Spleen (tissue), 13 donors: ENCODE measurements at places on chromosomes 2 and 18.

DNA sequence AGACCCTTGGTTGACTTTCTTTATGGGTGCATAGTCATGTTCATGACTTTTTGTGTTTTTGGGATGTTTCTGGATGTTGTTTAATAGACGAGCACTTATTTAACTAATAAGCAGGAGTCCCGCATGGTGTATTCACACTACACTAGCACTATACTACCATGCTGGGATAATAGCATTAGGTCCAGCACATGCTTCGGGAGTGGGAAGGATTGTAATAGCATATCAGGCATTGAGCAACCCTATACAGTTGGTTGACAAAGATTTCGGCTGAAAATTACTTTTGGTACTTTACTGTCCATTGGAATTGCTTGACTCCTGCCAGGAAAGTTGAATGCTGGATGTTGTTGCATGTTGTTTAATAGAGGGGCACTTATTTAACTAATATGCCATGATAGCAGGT is 2.8 kb downstream of the SH3RF3 start:
- H3K27me3 ChIP-seq = no peaks in the 10 kb centered on the region
- H3K4me3 ChIP-seq = no peak overlapping the region
- no peaks in the 10 kb centered on the region for H3K36me3 ChIP-seq
- no peak overlapping the region for H3K27ac ChIP-seq

DNA sequence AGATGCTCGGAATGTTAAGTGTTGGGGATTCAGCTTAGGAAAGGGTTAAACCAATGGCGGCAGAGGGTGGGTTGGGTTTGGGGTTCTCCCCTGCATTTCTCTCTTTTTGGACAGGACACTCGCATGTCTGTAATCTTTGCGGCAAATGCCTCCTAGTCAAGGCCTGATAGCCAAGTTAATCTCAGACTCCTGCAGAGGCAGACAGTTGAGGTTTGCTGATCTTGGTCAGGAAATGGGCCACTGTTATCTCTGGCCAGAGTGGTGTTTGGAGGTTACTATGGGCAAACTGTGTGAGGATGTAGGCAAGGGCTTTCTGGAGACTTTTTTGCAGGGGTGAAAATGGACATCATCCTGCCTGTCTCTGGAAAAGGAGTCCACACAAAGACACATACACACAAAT is 188.8 kb downstream of the SETBP1 start:
- no peaks in the 10 kb centered on the region for H3K36me3 ChIP-seq
- H3K4me1 ChIP-seq = no peaks in the 10 kb centered on the region
- no peak for DNase-seq
- H3K4me3 ChIP-seq = no peak overlapping the region
- no peaks in the 10 kb centered on the region for H3K27me3 ChIP-seq

- H3K4me3 ChIP-seq = no peak overlapping the region
- H3K27ac ChIP-seq = no peak overlapping the region
- H3K27me3 ChIP-seq = no peaks in the 10 kb centered on the region
- H3K36me3 ChIP-seq = no peaks in the 10 kb centered on the region
Measured at GRCh38 chr2:192029089-192029488, 165.6 kb downstream of the TMEFF2 start.

DNA sequence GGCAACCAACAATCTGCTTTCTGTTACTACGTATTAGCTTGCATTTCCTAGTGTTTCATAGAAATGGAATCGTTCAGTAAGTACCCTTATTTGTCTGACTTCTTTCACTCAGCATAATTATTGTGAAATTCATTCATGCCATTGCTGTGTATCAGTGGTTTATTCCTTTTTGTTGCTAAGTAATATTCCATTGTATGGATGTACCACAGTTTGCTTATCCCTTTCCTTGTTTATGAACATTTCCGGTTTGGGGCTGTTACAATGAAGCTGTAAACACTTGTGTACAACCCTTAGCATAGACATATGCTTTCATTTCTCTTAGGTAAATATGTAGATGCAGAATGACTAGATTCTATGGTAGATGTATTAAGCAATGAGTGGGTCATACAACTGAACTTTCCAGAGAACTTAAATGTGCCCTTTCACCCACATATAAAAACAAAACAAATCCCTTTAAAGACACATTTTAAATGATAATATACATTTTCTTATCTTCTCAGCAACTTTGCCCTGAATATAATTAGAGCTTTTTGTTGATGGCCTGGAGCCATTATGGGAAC is 21.9 kb downstream of the FER1L5 start:
- H3K36me3 ChIP-seq = no peaks in the 10 kb centered on the region
- no peak overlapping the region for H3K27ac ChIP-seq
- no peaks in the 10 kb centered on the region for H3K27me3 ChIP-seq
- no peaks in the 10 kb centered on the region for H3K4me1 ChIP-seq

DNA sequence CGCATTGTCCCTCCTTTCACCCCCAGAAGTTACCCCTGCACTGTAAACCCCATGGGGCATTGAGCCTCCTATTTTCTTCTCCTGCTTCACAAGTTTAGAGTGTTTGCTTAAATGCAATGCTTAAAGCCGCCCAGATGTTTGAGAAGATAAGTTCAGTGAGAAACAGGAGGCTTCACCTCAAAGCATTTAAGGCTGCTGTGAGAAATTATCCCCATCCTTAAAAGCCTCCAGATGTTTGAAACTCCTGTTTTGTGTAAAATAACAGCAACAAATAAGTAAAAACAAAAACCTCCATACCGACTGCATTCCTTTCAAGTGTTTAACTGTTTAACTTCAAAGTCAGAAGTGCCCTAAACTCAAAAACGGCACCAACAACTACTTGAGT is 81.8 kb downstream of the RTP5 start:
- H3K27me3 ChIP-seq = no peaks in the 10 kb centered on the region
- DNase-seq = no peak
- H3K36me3 ChIP-seq = no peaks in the 10 kb centered on the region
- H3K27ac ChIP-seq = no peak overlapping the region
- H3K4me3 ChIP-seq = no peak overlapping the region

- H3K4me3 ChIP-seq = no peak overlapping the region
- DNase-seq = no peak
- no peaks in the 10 kb centered on the region for H3K36me3 ChIP-seq
- no peaks in the 10 kb centered on the region for H3K27me3 ChIP-seq
- H3K27ac ChIP-seq = no peak overlapping the region
Measured at GRCh38 chr2:121489284-121489683, 41.4 kb upstream of the RNU4ATAC start.

- H3K4me3 ChIP-seq = no peak overlapping the region
- no peak overlapping the region for H3K27ac ChIP-seq
- no peaks in the 10 kb centered on the region for H3K4me1 ChIP-seq
- no peak for DNase-seq
Measured at GRCh38 chr18:731185-731584, 18.8 kb upstream of the ENOSF1 start.

DNA sequence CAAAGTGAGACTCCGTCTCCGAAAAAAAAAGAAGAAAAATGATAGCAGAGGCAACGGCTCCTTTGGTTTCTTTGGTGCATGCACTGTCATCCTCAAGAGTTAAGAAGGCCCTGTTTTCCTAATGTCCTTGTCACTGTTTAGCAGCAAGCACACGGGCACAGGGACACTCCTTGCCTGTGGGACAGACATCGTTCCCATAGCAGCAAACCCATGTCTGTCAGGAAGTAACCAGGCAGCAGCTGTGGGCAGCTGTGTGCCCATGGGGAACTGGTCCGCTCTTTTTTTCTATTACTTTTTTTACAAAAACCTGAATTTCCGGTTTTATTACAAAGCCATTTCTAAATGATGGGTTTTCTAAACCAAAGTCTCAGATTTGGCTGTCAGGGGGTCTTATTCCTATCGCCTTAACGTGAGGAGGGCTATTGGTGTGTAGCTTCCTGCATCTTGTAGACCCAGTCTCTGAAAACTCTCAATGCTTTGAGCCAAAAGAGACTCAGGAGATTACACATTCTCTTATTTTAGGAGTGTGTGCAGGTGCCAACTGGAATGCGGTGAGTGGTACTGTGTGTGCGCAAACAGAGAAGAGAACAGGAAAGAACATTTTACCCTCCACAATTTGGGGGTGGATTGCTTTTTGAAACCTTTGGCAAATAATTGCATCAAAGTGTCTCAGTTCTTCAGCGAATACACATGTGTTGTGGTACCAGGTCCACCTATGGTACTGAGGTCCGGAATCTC is 109.6 kb downstream of the COLEC12 start:
- no peak for DNase-seq
- H3K27ac ChIP-seq = no peak overlapping the region
- H3K4me1 ChIP-seq = no peaks in the 10 kb centered on the region
- no peaks in the 10 kb centered on the region for H3K27me3 ChIP-seq
- no peak overlapping the region for H3K4me3 ChIP-seq
- no peaks in the 10 kb centered on the region for H3K36me3 ChIP-seq

DNA sequence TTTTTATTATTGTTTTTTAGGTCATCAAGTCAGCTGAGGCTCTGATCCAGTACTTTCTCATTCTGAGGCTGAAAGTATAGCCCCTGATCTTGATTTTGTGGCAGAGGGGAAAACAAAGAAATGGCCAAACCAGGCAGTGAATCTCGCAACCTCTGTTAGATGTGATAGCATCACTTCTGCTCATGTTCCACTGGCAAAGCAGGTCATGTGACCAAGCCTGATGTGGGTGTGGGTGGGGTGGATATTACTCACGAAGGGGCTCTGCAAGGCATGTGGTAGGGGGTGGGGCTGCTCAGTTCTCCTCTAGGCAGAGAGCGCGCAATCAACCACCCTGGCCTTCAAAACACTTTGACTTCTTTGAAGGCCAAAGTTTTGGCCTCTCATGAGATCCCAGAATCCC is 254.2 kb downstream of the MYCN start:
- no peaks in the 10 kb centered on the region for H3K27me3 ChIP-seq
- DNase-seq = no peak
- no peaks in the 10 kb centered on the region for H3K4me1 ChIP-seq
- no peak overlapping the region for H3K27ac ChIP-seq
- no peak overlapping the region for H3K4me3 ChIP-seq

- no peak overlapping the region for H3K4me3 ChIP-seq
- H3K27ac ChIP-seq = no peak overlapping the region
- DNase-seq = no peak
- no peaks in the 10 kb centered on the region for H3K36me3 ChIP-seq
- peaks cover 98% of the 10 kb centered on the region for H3K4me1 ChIP-seq
Measured at GRCh38 chr18:48942554-48943261, 8.1 kb downstream of the SMAD7 start.

DNA sequence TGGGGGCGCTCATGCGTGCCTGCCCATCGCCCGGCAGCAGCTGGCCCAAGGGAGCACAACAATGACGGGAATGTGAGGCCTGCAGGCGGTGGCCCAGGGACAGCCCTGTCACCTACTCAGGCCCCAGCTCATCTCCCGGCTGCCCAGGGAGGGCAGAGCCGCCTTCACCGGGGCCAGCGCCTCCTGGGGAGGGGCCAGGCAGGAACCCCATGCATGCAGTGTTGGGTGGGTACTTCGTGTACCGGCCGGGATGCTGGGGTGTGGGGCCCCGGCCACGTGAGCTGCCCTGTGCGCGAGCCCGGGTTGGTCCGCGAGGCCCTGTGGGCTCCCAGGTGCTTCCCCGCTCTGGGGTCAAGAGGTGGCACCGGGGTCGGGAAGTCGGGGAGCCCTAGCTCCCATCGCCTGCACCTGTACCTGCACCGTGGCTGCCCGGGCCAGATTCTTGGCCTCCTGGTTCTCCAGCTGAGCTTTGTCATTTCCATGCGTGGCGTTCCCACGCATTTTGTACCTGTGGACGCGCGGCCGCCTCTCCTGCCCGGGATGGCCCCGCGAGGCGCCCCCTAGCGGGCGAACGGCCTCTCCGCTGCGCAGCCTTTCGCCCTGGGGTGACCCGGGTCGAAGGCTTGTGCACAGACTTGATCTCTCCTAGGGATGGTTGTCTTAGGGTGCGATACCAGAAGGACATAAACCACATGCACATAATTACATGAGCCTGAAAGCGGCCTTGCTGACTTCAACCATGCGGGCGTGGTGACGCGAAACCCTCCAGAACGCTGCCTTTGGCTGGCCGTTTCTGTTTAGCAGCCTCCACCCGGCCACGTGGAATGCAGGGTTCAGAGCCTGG is 950 bp downstream of the KLHL30 start:
- H3K4me3 ChIP-seq = no peak overlapping the region
- H3K4me1 ChIP-seq = no peaks in the 10 kb centered on the region
- H3K36me3 ChIP-seq = no peaks in the 10 kb centered on the region
- no peak overlapping the region for H3K27ac ChIP-seq
- peaks cover 7% of the 10 kb centered on the region for H3K27me3 ChIP-seq
